ENCODE measurements at places on chromosomes 13 and 19.

DNA sequence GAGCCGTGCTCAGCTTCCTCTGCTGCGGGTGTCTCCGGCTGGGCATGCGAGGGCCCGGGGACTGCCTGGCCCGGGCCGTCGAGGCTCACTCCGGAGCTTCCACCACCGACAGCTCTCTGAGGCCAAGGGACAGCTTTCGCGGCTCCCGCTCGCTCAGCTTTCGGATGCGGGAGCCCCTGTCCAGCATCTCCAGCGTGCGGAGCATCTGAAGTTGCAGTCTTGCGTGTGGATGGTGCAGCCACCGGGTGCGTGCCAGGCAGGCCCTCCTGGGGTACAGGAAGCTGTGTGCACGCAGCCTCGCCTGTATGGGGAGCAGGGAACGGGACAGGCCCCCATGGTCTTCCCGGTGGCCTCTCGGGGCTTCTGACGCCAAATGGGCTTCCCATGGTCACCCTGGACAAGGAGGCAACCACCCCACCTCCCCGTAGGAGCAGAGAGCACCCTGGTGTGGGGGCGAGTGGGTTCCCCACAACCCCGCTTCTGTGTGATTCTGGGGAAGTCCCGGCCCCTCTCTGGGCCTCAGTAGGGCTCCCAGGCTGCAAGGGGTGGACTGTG lies 1.2 kb downstream of the S1PR4 start:
- DNase-seq, result peak; percentile 57

GRCh38 chr13:32443111-32443510 lies 15.2 kb upstream of the N4BP2L1 start:
- DNase-seq, result peak; percentile 63

DNA sequence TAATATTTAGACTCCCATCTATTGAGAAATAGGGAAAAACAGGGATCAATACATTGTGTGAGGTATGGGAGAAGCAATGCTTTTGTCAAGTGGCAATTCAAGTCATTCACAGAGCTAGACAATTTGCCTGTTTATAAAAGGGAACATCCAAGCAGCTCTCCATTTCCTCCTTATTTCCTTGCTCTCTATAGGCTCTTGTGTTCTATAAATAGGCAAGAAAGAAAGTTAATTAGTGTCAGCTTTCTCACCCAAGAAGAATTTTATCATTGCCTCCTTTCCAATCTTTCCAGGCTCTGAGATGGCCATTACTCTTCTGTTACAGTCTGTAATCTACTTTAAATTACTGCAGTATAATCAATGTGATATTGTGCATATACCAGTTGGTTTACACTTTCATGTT lies 199.9 kb downstream of the LHFPL6 start:
- no peak for DNase-seq

- no peak for DNase-seq
These were observed 895.6 kb upstream of the SLC10A2 start for GRCh38 chr13:103961784-103962183.

- DNase-seq, result no peak
These were observed 251.9 kb downstream of the COL4A1 start for GRCh38 chr13:110055089-110055488.

DNA sequence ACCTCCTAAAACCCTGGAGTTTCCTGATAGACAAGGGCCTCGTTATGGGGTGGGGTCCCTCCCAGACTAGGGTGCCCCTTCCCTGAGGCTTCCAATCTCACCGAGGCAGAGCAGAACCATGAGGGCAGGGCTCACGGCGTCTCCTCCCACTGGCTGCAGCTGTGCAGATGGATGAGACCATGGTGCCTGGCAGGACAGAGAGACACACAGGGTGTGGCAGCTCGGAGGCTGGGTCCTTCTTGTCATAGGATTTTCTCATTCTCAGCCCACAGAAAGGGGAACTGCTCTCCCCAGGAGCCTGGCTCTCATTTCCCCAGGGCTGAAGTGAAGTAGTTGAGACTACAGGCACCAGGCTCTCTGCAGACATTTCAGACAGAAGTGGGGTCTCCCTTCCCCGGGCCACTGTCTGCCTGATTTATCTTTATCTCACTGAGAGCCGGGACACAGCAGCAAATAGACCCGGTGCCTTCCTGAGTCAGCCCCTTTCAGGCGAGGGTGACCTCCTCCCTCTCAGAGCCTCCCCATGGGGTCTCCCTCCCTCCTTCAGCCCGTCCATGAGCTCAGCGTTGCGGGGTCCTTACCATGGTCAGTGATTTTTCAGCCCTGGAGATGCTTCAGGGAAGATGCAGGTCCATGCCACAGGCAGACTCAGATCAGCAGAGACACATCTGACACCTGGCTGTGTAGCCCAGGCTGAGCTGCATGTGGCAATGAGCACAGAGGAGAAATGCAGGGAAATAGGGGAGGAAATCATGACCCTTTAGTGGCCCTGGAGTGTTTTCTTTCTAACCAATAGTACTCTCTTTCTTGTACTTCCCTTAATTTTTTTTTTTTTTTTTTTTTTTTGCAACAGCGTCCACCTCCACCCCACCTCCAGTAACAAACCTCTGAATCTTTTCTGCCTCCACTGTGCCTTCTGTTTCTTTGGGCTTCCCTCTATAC lies at the start of gene LILRA5:
Gene LILRA5, minus strand, starts transcription at position 731 of the 942 bp plus-strand sequence. Its CDS starts 147 bp downstream, at position 584.
- DNase-seq, result no peak

GRCh38 chr13:73958657-73959397 lies 175.4 kb downstream of the KLF12 start:
- no peak for DNase-seq

GRCh38 chr19:28878862-28879566 lies 333.9 kb downstream of the UQCRFS1 start:
- peak; percentile 57 for DNase-seq

DNA sequence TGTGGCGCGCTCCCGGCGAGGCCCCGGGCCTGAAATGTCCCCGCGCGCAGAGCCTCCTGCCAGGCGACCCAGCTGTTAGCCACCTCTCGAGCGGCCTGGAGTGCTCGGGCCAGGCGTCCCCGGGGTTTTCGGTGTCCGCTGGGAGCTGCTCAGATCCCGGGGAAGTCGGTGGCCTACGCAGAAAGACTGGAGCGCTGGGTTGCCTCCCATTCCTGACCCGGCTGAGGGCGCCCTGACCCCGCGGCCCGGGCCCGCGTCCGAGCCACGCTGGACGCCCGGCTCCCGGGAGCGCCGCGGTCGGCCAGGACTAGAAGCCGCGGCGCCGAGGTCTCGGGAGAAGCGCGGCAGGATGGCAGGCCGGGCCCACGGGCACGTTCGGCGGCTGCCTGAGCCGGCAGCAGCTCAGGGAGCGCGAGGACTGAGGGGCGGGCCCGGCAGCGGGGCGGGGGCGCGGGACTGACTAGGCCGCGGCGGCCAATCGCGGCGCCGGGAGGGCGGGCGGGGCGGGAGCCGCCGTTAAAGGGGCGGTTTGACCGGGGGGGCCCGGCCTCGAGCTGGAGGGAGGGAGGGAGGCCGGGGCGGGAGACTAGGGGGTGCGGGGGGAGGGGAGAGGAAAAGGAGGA lies 1.3 kb upstream of the ZIC2 start:
- peak; percentile 71 for DNase-seq

- DNase-seq, result no peak
These were observed 5.3 kb downstream of the DCLK1 start for GRCh38 chr13:36125841-36126240.

- peak; percentile 90 for DNase-seq
These were observed 24.8 kb downstream of the ZNF473 start for GRCh38 chr19:50050406-50051227.

GRCh38 chr13:69579351-69579750 lies 528.3 kb upstream of the ATXN8OS start:
- no peak for DNase-seq

- DNase-seq, result no peak
These were observed 29.1 kb downstream of the MYO9B start for GRCh38 chr19:17104679-17105078.

- DNase-seq, result no peak
These were observed 1.6 kb downstream of the FAM83E start for GRCh38 chr19:48613024-48613851.

DNA sequence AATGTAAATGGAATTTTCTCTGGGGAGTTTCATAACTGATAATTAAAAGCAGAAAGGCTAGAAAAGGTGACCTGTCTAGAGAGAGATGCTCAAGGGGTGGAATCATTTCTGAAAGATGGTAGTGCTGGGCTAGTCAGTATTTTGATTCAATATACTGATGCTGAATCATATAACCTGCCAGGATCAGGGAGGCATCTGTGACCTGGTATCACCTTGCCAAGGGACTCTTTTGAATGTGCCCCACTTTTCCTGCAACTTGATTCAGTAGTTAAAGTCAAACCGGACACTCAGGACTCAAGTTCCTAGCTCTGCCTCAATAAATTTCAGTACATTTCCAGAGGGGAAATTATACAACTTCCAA lies 15.8 kb downstream of the LCP1 start:
- DNase-seq, result no peak

DNA sequence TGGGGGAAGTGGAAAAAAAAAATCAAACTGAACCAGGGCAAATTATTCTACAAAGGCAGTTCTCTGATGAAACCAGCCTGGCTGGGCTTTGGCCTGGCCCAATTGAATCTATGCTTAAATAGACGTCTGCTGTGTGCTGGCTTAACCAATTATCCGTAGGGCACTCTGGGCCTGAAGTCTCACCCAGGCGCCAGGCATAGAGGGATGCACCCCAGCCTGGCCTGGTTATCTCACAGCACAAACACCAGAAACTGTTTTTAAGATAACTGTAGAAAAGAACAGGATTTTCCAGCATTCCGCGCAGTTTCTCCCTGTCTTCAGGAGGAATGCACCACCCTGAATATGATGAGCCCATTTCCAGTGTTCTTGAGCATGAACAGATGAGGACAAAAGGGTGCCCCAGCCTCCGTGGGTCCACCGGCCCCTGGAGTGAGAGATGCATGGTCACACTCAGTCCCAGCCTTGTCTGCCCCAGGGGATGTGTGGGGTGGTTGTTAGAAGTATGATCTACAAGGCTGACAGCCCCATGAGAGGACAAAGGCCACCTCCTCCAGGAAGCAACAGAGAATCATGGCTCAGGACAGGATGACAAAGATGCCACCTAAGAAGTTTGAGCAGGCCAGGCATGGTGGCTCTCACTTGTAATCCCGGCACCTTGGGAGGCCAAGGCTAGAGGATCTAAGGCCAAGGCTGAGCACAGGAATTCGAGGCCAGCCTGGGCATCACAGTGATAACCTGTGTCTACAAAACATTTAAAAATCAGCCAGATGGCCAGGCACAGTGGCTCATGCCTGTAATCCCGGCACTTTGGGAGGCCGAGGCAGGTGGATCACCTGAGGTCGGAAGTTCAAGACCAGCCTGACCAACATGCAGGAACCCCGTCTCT lies 50.2 kb downstream of the PEPD start:
- DNase-seq, result no peak

GRCh38 chr13:111488486-111489132 lies 168.2 kb downstream of the TEX29 start:
- no peak for DNase-seq

DNA sequence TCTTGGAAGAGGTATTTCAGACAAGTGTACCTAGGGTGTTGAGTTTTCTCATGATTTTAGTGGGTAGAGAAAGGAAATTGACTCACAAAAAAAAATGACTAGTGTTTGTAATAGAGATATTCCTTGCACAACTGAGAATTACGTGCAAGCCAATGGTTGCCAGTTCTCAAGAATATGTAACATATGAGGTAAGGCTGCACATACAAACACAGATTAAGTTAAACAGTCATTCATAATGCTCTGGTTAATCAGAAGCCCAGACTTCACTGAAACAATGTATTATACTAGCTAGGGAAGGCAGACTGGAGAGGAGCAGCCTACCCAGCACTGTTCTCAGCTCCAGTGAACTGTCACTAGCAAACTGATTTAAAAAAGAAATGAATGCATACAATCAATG lies 418.3 kb downstream of the DIAPH3 start:
- DNase-seq, result no peak

GRCh38 chr19:48719263-48720171 lies at the start of gene MAMSTR:
Gene MAMSTR (minus strand): TSS chr19:48719725. CDS start chr19:48719031, 694 bp downstream.
- DNase-seq, result no peak

DNA sequence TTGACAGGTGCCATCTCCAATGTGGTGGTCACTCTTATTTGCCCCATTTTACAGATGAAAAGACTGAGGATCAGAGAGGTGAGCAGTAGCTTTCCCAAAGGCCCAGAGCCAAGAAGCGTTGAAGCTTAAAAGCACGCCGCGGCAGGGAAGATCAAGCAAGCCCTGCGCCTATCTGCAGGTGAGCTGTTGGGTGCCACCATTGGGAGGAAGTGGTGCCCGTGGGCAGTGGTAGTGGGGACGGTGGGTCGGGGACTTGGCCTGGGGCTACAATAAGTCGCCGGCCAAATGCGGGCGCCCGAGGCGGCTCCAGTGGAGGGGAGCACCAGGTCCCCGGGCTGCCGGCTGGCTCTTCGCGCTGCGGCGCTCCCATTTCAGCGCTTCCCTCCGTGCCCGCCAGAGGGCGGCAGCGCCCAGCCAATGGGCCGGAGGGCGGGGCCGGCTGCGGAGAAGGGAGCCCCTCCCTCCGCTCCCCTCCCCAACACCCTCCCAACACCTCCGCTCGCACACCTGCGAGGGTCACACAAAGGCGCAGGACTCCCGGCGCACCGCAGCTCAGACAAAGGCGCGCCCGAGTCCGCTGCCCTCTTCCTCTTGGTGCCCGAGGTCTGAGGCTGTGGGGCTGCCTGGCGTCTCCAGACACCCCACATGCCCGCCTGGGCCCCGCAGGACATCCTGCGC lies 744 bp upstream of the POU2F2 start:
- DNase-seq, result peak; percentile 89

- no peak for DNase-seq
These were observed 42.7 kb upstream of the MIR17HG start for GRCh38 chr13:91304741-91305140.

GRCh38 chr13:60689076-60689475 lies 292.1 kb downstream of the TDRD3 start:
- DNase-seq, result no peak

DNA sequence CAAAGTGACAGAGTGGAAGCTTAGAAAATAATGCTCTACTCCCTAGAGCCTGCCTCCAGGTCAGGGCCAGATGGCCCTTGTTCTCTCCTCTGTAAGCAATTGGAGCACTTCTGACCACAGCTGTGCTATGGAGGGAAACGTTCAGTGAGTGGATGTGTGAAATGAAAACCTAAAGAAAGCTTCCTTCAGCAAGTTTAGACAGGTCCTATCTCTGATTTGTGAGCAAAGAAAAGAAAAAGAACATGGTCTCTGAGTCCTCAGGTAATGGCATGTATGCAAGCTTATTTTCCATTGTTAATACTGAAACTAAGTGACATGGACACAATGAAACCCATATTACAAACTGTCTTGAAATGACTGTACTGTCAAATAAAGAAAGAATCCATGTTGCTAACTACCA lies 1486.8 kb downstream of the EFNB2 start:
- no peak for DNase-seq

DNA sequence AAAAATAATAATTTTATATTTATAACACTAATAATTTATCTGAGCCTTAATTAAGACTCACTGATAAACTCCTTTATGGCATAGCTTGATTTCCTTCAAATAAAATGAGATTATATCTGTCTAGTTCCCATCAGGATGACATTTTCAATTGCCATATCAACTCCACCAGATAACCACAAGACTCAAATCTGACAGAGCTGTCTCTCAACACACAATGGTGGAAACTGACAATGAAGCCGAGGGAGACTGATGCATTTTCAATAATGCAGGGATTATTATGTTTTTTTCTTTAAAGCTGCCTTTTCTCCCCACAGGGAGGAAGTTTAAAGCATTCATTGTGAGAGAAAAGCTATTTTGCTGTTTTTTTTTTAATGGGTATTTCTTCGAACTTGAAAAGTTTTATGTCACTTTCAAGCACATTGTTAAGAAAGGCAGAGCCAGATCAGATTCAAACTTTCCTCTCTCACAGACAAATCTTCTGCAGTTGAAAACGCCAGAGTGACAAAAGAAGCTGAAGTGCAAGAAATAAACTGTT lies 1326.9 kb upstream of the MIR17HG start:
- no peak for DNase-seq

- DNase-seq, result peak; percentile 48
These were observed 64.2 kb upstream of the UQCRFS1 start for GRCh38 chr19:29277102-29277501.

- DNase-seq, result no peak
These were observed 6.4 kb upstream of the RASL11A start for GRCh38 chr13:27264181-27264580.
